ENCODE measurements at places on chromosomes 11 and 22. TPM values are rescaled to one million over a fixed set of nuclear protein-coding genes. Genes with fewer than 3 reads are reported as not detected.

- no peak for DNase-seq
These were observed 294.4 kb downstream of the DDX10 start for GRCh38 chr11:108959105-108959761.

The CSF2RB gene
- total RNA-seq, result not detected

GRCh38 chr11:77046060-77046501, 11.9 kb downstream of the B3GNT6 start:
- peak; percentile 61 for DNase-seq

DNA sequence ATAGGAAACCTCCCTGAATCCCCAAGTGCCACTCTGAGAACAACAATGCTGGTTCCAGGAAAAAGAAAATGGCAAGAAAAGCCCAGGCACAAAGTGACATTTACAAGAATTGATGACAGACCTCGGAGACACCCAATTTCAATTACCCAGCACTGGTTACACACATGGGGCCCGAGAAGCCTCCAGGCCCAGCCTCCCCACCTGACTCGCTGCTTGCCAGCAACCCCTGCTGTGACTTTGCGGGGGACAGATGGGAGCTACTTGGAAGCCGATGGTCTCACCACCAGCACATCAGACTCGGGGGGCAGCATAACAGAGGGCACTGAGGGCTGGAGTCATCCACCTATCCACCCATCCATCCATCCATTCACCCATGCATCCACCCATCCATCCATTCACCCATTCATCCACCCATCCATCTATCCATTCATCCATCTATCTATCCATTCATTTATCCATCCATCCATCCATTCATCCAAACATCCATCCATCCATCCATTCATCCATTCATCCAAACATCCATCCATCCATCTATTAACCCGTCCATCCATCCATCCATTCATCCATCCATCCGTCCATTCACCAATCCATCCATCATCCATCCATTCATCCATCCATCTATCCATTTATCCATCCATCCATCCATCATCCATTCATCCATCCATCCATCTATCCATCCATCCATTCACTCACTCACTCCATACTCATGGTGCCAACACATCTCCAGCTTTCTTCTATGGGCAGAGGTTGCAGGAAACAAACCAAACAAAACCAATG, 567.6 kb downstream of the BRD1 start:
- no peak for DNase-seq

DNA sequence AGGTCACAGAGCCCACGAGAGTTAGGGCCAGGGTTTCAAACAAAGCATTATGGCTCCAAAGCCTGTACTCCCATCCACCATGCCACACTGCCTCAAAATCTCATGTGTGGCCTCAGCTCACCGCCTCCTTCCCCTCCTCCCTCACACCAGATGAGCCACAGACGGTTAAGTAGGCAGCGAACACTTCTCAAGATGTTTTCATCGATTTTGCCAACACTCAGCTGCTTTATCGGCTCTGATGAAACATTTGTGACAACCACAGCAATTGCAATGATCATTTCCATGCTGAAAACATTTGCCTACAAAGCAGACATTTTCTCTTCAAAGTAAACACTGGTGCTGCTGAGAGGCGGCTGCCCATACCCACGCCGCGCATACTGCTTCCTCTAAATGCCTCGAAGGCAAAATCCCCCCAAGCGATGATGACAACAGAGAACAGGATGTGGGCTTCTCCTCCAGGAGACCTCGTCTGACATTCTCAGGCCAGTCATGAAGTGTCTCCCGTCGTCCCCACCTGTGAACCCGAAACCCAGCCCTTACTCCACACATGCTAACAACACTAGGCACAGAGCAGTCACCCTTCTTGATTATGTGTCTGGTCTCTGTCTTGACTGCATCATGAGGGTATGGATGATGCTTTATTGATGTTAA, 599.2 kb downstream of the SOX6 start:
- DNase-seq, result no peak

- DNase-seq, result no peak
These were observed 48.4 kb downstream of the PDE2A start for GRCh38 chr11:72625691-72626413.

- no peak for DNase-seq
These were observed 8.7 kb downstream of the SLC16A8 start for GRCh38 chr22:38075105-38075825.

DNA sequence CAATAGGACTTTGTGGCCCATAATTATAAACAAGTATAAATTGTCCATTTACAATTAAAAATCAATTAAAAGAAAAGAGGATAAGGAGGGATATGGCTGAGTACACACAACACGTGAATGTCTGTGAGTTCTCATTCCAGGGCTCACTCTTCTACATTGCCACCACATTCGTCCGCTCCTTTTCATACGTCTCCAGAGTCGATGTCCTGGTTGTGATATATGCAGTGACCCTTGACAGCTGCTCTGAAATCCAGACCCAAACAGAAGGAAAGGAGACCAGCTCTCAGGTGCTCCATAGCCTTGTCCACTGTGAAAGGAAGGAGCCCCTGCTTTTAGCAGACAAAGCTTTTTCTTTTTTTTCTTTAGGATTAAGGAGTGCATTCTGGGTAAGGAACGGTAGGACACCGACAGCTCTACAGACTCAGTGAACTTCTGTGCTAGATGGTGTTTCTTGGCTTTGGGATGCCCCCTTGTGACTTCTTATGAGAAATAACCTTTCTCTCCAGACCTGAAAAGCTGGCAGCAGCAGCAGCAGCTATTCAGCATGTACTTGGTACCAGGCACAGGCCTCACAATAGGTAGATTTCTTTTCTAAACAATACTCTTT, 19.7 kb upstream of the DNAJB13 start:
- DNase-seq, result no peak

GRCh38 chr22:28514321-28514821, 165.3 kb downstream of the TTC28 start:
- no peak for DNase-seq

DNA sequence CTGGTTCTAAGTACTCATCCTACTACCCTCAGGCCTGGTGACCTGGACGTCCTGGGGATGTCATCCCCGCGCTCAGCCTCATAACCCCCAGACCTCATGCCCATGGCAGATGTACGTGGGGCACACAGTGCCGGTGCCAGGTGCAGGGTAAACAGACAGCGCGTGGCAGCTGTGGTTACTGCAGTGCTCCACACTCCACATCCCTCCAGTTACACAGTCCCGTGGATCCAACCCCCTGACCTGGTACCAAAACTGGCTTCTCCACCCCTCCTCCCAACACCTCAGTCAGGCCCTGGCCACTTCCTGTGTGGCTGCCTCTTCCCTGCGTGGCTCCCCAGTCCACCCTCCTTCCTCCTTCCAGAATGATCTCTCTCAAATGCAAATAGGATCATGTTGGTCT, 95.2 kb downstream of the DSCAML1 start:
- DNase-seq, result no peak

GRCh38 chr11:123184531-123184930, 10.5 kb downstream of the CLMP start:
- DNase-seq, result no peak

- no peak for DNase-seq
These were observed 435.6 kb upstream of the LRRC4C start for GRCh38 chr11:41895081-41895480.

The LRRC56 gene
- 5.4 TPM for total RNA-seq

The PKDREJ gene
- total RNA-seq, result not detected

- DNase-seq, result no peak
These were observed 6.7 kb downstream of the CEP295 start for GRCh38 chr11:93668171-93668570.

The SF1 gene
- 503 TPM for total RNA-seq

- no peak for DNase-seq
These were observed 13.3 kb upstream of the CYP2R1 start for GRCh38 chr11:14905104-14906033.

DNA sequence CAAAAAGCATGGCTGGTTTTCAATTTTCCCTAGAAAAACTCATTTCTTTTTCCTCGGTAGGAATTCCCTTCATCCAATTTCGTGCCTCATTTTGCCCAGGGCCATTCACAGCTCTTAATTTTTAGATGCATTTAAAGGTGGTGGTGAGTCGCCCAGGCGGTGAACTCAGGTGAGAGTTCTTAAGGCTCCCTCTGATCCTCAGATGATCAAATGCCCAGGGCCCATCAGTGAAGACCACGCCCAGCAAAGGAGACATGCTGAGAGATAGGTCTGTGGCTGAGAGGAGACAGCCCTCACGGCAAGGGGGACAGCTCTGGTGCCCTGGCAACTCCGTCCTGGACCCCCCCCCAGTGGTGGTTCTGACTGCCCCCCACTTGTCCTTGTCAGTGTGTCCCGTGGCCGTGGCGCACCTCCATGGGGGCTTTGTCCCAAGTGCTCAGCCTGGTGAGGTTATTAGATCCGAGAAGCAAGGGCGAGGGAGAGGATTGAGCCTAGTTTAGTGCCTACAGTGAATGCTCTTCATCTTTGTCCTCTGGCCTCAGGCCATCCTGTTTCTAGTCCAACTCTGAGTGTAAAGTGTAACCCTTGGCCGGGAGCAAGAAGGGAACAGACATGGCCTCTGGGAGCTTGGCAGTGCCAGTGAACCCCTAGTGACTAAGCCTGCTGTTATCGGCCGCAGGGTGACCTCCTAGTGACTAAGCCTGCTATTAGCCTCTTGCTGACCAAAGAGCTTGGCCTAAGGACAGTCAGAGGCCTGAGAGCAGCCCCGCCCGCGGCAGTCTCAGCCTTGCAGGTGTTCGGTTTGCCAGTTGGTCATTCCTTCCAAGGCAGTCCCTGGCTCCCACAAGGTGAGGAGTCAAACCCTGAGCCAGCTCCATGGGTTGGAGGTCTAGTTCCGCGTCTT, 83.5 kb downstream of the CTTN start:
- no peak for DNase-seq

GRCh38 chr11:130523609-130524008, 75.2 kb downstream of the ADAMTS15 start:
- no peak for DNase-seq

- no peak for DNase-seq
These were observed 171.1 kb downstream of the CRYBB2 start for GRCh38 chr22:25390297-25391240.

GRCh38 chr11:10611979-10612862, 43.8 kb upstream of the LYVE1 start:
- no peak for DNase-seq

DNA sequence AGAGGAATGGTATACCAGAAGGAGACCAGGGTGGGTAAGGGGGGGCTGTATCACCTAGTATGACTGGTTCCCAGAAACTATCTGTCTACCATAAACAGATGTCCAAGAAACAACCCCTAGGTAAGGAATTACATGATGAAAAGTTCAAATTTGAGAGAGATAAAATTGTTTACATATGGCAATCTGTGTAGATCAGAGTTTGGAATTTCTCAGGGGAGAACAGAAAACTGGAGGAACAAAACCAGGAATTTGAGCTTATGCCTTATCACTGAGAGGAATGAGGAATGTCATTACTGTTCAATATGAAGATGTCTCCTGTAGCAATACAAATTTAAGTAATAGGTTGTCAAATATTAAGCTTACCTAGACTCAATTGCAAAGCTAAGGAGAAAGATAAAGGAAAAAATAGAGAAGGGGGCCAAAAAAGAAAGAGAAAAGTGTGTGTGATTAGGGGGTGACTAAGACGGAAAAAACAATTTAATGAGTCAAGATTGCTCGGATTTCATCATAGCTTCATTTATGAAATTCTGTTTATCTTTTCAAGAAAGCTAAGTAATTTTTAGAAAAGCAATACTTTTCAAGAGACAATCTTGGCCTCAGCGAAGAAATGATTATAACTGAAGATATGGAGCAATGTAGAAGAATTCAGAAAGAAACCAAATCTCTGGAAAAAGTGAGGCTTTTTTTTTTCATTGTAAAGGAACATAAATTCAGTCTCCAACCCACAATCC, 117.8 kb downstream of the APOL5 start:
- no peak for DNase-seq

- no peak for DNase-seq
These were observed 138.1 kb downstream of the MAML2 start for GRCh38 chr11:96204721-96205459.

DNA sequence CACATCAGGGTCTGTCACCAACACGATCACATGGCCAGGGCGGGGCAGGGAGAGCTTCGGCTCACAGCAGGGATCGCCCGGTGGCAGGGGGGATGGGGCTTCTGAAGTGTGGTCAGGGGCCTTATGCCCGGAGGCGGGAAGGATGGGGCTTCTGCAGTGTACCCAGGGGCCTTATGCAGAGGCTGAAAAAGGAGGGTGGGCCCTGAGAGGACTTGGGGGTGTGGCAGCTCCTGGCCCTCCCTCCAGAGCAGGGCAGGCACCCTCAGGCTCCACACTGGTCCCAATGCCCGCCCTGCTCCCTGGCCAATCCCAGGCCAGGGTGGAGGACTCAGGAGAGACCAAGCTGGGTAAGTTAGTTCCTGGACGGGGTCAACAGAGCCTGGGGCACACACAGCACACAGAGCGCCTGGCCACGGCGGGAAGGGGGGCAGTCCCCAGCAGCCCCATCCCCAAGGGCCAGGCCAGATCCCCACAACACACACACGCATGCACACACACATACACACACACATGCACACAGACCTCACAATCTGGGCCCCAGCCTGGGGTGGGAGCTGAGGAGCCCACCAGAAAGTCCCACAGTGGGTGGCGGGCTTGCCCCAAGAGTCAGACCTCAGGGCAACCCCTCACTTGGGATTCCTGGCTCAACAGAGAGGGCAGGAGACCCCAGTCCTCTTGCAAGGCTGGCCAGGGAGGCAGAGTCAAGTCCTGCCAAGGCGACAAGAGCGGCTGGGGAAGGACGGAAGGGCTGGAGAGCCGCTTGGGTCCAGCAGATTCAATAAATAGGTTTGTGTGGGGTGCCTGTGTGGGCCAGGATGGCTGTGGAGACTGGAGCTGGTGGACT, 1.1 kb upstream of the CEND1 start:
- DNase-seq, result no peak

The EXPH5 gene
- total RNA-seq, result 35.0 TPM

GRCh38 chr11:94602430-94603372, 35.5 kb downstream of the PIWIL4 start:
- DNase-seq, result no peak

DNA sequence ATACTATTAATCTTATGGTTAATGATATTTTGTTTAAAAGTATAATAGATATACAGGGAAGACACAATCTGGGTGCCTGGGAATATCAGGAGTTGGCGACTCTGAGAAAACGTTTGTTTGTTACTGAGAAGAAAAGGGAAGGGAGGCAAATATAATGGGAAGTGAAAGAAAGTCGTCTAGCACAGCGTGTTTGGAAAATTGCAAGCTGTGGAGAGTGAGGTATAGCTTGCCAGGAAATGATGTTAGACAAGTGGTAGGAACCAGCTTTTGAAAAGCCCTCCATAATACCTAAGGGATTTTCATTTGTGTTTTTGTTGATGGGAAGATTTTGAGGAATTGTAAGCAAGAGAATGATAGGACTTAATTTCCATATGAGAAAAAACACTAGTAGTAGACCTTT, 322.2 kb downstream of the LUZP2 start:
- DNase-seq, result no peak

DNA sequence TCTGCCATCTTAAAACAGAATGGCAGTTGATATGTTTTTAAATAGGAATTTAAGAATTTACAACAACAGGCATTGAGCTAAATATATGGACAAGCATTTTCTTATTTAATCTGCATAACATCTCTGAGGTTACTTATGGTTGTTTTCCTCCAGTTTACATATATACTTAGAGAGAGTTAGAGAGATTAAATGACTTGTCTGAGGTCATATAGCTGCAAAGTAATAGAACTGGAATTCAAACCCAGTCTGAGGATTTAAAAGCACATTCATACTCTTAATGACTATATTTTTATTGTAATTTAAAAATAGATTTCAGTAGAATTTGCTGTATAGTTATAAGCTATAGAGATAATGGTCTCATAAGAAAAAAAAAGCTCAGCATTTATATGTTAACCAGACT, 81.4 kb upstream of the GRIK4 start:
- DNase-seq, result no peak

The OR51B4 gene
- not detected for total RNA-seq

The GRM5 gene
- total RNA-seq, result 0.26 TPM

GRCh38 chr11:33875621-33876294, 16.1 kb downstream of the LMO2 start:
- no peak for DNase-seq
